ENCODE measurements at places on chromosomes 5 and 9. TPM values are rescaled to one million over a fixed set of nuclear protein-coding genes. Genes with fewer than 3 reads are reported as not detected.
A peak's percentile ranks its signal among the peaks of the same experiment; 100 is the strongest.

GRCh38 chr9:130298662-130299279 is 33.2 kb downstream of the HMCN2 start:
- DNase-seq: no peak

GRCh38 chr5:138967791-138968448 is 92.8 kb upstream of the LRRTM2 start:
- DNase-seq: peak; percentile 80

DNA sequence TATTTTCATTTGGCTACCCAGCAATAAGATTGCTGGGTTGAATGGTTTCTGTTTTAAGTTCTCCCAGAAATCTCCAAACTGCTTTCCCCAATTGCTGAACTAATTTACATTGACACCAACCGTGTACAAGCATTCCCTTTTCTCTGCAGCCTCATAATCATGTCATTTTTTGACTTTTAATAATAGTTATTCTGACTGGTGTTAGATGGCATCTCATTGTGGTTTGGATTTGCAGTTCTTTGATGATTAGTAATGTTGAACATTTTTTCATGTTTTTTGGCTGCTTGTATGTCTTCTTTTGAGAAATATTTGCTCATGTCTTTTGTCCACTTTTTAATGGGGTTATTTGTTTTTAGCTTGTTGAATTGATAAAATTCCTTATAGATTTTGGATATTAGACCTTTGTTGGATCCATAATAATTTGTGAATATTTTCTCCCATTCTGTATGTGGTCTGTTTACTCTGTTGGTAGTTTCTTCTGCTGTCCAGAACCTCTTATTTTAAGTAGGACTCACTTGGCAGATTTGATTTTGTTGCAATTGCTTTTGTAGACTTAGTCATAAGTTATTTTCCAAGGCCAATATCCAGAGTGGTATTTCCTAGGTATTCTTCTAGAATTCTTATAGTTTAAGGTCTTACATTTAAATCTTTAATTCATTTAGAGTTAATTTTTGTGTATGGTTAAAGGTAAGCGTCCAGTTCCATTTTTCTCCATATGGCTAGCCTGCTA is 793.7 kb downstream of the BRINP1 start:
- DNase-seq: no peak

Gene SPATA31A3
- total RNA-seq: not detected

Gene GLRA1
- not detected for total RNA-seq

GRCh38 chr5:165282491-165282890 is 1777.1 kb downstream of the MAT2B start:
- DNase-seq: no peak

Gene UGT3A2
- not detected for total RNA-seq

- DNase-seq: no peak
Observed at GRCh38 chr5:173743641-173744343, 127.3 kb upstream of the BOD1 start.

Gene ECM2
- 13.8 TPM for total RNA-seq

- DNase-seq: no peak
Observed at GRCh38 chr9:92444841-92445240, 20.6 kb upstream of the OMD start.

- DNase-seq: no peak
Observed at GRCh38 chr9:130995086-130996011, 13.6 kb upstream of the LAMC3 start.

- DNase-seq: no peak
Observed at GRCh38 chr9:19163631-19164030, 36.3 kb upstream of the PLIN2 start.

GRCh38 chr5:79743846-79744605 is 54.4 kb downstream of the CMYA5 start:
- DNase-seq: no peak

DNA sequence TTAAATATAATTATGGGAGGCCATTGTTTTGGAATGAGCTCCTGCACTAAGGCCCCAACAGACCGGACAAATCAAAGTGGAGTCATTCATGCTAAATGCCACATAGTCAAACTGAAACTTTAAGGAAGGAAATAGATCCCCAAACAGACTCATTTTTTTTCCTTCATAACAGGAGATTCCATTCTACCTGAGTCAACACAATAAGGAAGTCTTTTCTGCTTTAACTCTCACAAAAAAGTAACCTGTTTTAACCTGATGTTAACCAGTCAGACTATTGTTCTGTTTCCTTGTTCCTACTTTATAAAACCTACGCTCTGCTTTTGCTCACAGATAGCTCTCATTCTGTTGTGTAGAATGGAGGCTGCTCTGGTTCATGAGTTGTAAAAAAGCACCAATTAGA is 234.9 kb downstream of the YTHDC2 start:
- DNase-seq: no peak

DNA sequence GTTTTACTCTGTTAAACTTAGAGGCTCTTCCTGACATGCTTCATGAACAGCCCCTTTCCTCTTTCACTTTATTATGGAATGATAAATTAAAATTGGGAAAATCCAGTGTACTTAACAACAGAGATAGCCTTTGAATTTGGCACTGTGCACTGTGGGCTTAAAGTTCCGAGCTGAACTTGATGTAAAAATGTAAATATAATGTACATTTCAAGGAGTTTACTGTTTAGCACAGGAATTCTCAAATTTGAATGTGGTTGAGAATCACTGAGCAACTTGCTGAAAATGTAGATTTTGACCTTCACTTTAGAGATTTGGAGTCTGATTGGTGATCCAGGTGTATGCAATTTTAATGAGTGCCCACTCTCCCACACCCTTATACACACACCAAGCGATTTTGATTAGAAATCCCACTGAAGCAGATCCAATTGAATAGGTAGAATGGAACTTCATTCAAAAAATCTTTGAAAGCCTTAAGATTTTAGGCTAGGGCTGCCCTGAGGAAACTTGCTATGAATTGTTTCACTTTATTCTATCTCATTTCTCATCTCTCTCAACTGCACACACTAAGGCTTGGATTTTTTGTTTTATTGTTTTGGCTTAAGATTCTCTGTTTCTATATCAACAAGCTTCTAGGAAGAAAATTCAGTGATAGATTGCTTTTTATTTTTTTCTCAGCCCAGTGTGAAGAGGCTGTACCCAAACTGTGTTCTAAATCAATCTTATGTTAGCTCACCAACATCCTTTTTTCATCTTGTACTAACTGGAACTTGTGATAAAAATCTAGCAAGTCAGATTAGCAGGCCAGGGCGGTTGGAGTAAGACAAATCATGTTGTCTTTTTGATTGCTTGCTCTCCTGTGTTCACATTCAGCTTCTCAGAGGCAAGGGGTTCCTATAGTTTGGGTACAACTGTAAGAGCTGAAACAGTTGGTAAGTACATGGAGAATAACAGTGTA is 22.9 kb downstream of the NUDT12 start:
- DNase-seq: no peak

DNA sequence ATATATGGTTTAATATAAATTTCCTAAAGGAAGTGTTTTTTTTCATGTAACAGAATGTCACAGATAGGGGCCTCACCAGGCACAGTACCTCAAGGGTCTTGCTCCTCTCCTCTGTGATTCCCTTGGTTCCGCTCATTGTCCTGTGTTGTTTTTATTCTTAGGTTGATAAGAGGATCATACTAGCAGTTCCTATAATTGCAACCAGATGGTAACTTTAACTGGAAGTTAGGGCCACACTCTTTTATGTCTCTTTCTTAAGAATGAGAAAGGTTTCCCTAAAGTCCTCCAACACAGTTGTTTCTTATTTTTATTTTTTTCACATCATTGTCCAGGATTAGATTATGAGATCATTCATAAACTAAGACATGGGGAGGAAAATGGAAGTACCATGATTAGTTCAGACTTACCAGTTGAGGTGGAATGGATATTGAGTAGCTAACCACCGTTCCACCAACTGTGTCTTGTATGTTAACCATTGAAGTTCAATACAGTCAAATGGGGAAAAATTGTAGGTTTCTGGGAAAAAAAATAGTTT is 41.1 kb downstream of the FAM174A start:
- no peak for DNase-seq

DNA sequence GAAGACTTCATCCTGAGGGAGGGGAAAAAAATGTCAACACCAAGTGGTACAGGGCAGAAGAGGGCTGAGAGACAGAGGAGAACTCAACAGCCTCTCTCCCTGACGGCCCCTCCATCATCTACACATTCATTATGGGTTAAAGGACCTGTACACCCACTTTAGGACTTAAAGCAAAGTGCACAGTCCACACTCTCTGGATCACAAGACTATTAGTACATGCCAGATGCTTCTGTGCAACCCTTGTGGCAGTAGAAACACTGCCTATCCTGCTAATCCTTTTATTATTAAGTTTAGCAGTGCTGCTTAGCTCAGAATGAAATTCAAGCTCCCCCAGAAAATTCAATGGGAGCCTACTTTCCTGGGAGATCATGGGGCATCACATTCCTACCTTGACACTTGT is 1.9 kb downstream of the FRMD3 start:
- no peak for DNase-seq

GRCh38 chr5:18954239-18954638 is 1033.8 kb downstream of the CDH18 start:
- DNase-seq: no peak

- DNase-seq: no peak
Observed at GRCh38 chr5:56168066-56168478, 65.1 kb downstream of the ANKRD55 start.

DNA sequence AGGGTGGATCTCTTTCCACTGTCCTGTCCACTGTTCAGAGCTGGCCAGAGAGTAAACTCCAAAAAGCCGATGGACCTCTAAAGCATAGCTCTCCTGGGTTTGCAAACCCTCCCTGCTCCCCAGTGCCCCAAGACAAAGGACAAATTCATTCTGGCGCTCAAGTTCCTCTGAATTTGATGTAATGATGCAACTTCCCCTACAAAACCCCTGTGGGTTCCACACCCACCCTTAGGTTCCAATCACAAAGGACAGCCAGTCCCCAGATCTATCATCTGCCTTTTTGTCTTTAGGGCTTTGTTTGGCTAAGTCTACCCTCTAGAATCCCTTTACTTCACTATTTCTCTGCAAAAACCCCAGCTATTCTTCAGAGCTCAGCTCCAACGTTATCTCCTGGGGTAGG is 57.4 kb upstream of the SLC25A51 start:
- DNase-seq: no peak

- DNase-seq: no peak
Observed at GRCh38 chr9:79210541-79211243, 361.1 kb upstream of the TLE4 start.

DNA sequence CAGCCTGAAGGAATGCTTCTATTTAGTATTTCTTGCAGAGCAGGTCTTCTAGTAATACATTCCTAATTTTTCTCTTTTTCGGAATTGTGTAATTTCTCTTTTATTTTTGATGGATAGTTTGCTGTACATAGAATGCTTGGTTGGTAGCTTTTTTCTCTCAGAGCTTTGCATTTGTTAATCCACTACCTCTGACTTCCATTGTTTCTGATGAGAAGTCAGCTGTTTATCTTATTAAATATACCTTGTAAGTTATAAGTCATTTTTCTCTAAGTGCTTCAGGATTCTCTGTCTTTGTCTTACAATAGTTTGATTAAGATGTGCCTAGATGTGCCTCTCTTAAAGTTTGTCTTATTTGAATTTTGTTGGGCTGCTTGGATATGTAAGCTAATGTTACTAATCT is 101.9 kb downstream of the HTR1A start:
- no peak for DNase-seq

Gene LECT2
- total RNA-seq: not detected

DNA sequence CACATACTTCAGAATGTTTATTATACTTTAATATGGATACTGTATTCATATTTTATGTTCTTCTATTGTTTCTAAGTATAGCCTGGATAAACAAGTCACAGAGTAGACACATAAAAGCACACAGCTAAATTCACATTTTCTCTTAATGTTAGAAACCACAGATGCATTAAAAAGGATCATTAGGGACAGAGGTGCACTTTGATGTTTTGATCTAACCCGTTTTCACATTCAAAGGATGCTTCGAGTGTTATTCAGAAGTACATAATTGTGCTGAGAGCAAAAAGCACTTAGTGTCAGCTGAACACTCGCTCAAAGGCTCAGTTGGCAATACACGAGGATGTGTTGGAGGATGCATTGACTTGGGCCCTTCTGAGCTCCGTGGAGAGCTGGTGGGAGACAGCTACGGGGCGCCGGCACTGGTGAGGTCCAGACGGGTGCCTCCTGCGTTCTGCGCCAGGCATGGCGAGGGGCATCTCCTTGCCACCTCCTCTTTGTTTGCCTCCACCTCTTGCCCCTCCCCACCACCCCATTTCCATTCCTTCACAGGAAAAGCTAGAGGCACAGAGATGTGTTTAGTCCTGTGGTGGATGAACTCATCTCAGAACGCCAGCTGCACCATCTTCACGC is 35.5 kb downstream of the MED10 start:
- DNase-seq: no peak

DNA sequence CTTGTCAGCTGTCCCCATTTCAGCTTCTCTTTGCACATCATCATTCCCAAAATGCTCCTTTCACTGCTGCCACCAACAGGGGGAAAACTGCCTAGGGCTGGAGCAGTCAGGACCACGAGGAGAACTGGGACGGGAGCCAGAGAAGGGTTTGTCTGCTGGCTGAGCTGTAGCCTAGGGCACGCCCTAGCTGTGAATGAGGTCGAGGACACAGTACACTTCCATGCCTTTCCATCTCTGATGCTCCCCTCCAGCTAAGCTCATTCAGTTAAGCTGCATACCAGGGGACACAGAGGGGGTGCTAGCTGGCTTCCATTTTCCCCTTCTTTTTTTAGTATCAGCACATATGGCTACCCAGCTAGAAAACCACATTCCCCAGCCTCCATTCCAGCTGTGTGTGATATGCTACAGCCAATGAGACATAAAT is 64.7 kb downstream of the STK10 start:
- no peak for DNase-seq

Gene CRHBP
- 0.26 TPM for total RNA-seq

Gene CATSPER3
- total RNA-seq: 0.87 TPM
